ENCODE measurements at places on chromosomes 3 and 15. TPM values are rescaled to one million over a fixed set of nuclear protein-coding genes. Genes with fewer than 3 reads are reported as not detected.

The GHSR gene
- total RNA-seq: not detected

The CCDC32 gene
- 23.7 TPM for total RNA-seq

The EXD1 gene
- not detected for total RNA-seq

The TERC gene
- 254 TPM for total RNA-seq

The DPPA2 gene
- not detected for total RNA-seq

The SLC22A14 gene
- total RNA-seq: 0.15 TPM

The FBXO40 gene
- total RNA-seq: not detected

The SPSB4 gene
- not detected for total RNA-seq

The CACNA1D gene
- total RNA-seq: 0.33 TPM

The WWTR1 gene
- 33.2 TPM for total RNA-seq

The LSG1 gene
- 32.3 TPM for total RNA-seq

The CHRNA5 gene
- 1.5 TPM for total RNA-seq

The PTH1R gene
- total RNA-seq: 0.66 TPM

The PARP15 gene
- total RNA-seq: 0.87 TPM

The TARS3 gene
- 24.6 TPM for total RNA-seq

The SLC24A1 gene
- total RNA-seq: 8.0 TPM

All from smooth muscle cell of trachea (primary cell).